ENCODE measurements at places on chromosomes 6 and 20.
A peak's percentile ranks its signal among the peaks of the same experiment; 100 is the strongest.

- no peak for DNase-seq
Measured at GRCh38 chr20:60513141-60513540, 554.9 kb downstream of the CDH26 start.

DNA sequence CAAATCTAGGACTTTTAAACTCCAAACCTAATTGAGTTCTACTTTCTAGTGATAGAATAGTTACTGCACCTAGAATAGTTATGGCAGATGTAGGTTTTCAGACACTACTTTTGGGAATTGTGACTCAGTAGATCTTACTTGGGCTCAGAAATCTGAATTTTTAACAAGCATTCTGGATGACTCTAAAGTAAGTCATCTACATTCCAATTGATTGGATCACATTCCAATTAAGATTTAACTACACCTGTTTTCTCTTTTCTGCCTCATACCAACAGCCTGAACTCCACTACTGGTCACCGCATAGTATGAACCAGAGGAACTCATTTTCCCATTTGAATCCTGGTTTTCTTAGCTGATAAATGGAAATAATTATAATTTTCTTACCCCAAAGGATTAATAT lies 49.5 kb upstream of the TFAP2D start:
- no peak for DNase-seq

DNA sequence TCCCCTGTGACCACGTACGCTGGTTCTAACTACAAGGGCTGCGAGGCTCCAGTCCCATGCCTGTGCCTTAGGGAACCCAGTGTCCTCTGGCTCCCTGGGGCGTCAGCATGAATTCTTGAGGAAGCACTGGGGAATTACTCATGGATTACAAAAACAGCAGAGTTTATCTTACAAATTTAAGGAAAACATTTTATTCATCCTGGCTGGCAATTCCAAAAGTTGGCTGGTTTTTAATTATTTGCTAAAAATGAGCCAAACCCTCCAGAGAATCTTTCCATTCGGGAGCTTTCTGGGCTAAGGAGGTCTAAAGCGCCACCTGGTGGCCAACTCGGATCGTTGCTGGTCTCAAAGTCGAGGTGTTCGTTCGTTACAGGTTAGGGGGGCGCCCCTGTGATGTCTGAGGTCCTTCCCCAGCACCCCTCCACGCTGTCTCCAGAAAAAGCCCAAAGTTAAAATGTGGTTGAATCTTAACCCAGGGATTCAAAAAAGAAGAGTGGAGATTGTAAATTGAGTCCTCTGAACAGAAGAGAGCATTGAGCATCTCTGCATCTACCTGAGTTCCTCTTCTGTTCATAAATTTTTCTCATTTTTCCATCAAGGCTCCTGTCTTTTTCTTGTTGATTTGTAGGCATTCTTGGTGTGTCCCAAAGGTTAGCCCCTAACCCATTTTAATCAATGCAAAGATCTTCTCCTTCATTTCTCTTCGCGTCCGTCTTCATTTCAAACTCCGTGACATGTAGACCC lies 99.4 kb downstream of the BFSP1 start:
- DNase-seq: peak; percentile 19

DNA sequence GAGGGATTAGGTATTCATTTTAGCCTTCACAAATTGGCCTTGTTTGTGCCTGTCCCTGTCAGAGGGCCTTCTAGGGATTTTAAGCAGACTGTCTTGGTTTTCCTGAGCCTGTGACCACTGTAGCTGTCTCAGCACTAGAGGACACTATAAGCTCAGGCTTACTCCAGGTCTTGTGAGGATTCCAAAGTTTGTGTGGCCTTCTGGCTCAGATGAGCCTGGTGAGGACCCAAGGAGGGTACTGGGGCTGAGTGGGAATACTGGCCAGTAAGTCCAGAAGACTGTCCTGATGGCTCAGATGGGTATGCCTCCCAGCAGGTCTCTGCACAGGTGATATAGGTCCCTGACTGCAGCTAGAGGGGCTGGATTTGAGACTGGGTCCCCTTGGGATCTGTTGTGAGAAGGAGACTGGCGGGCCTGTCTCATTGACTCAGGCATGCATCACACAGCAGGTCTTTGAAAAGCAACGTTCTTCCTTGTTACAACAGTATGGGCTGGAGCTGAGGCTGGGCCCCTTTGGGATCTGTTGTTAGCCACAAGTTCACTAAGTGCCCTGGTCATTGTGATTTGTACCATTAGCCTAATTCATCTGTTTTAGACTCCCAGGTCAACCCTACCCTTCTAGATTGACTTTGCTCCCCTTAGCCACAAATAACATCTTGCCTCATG lies 26.3 kb upstream of the TFB1M start:
- no peak for DNase-seq

GRCh38 chr6:3367630-3368029 lies 89.2 kb downstream of the SLC22A23 start:
- DNase-seq: no peak

DNA sequence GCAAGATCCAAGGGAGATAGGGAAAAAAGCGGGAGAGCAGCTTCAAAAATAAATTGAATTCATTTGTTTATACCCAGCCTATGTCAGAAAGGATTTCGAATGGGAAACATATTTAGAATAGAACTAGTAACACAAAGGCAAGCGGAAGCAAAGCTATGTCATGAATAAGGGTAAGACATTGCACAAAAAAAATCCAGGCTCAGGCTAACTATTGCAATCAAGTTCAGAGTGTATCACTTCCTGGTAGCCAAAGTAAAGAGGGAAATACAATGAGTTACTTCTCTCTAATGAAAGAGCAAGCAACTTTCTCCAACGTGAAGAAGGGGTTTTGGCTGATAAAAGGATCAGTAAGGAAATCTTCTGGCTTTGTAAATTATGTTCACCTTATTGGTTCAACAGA lies 212.8 kb downstream of the ZMYND8 start:
- no peak for DNase-seq

GRCh38 chr6:28402197-28402596 lies 2.6 kb upstream of the ZSCAN12 start:
- DNase-seq: no peak

All from activated CD4-positive, CD25-positive, alpha-beta regulatory T cell treated with anti-CD3 and anti-CD28 coated beads, Interleukin-2, amount 50 U/mL, for 16 hours (primary cell).